ENCODE measurements at places on chromosomes 11 and 22.

- no peak for DNase-seq
Measured at GRCh38 chr22:25777870-25778269, 35.9 kb downstream of the MYO18B start.

DNA sequence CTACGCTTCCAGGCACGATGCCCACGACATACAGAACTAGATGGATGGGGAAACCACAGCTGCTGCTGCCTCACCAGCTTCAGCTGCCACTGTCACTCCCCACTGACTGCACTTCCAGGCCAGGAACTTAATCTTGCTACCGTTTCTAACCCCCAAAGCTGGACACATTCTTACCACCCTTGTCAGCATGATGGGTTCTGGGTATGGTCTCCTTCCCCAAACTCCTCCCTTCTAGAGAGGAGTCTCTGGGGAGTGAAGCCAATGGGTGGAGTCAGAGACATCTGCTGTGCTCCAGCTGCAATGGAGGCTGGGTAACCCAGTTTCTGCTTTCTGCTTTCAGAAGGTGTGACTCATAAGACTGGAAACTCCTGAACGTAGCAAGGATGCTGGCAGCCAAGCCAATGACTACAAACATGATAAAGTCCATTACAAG lies 87.0 kb upstream of the THY1 start:
- DNase-seq, result no peak

DNA sequence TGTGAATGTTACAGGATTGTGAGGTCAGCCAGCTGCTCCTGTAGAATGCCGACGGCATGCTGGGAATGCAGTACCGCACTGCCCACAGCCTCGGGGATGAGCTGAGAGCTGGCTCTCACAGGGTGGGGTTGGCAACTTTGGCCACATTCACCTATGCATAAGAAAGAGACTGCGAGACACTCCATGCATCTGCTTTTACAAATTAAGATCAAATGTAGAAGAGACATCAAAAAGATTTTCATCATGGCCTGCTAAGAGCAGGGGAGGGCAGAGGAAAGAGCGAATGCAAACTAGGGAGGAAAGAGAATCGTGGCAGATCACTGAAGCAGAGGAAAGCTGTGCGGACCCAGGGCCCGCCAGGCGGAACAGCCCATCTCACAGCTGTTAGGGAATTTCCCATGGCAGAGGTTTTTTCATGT lies 49.8 kb upstream of the SPATA19 start:
- no peak for DNase-seq

DNA sequence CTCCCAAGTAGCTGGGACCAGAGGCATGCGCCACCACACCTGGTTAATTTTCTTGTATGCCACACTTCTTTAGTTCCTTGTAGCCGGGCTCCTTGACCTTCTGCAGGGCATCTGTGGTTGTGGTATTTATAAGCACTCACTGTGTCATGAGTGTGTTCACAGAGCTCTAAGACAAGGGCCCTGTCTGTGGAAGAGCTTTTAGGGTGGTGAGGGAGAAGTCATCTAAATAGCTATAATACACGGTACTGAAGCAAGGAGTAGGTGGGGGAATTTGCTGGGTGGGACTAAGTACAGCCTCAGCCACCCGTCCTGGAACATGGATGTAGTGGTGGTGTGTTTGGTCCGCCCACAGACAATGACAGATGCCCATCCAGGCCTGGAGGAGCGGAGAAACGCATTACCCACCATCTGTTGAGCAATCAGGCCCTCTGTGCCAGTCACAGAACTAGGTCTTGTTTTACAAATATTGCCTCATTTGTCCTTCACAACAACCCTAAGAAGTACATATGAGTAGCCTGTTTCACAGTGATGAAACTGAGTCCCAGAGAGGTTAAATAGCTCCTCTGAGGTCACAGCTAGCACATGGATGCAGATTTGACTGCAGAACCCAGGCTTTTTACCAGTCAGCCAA lies 10.1 kb downstream of the ACO2 start:
- DNase-seq, result no peak

GRCh38 chr11:130554241-130555055 lies 106.0 kb downstream of the ADAMTS15 start:
- no peak for DNase-seq

GRCh38 chr11:77568916-77569675 lies 20.7 kb upstream of the AQP11 start:
- no peak for DNase-seq

GRCh38 chr11:113773092-113773415 lies 438 bp downstream of the ZW10 start:
- DNase-seq, result no peak

- DNase-seq, result no peak
Measured at GRCh38 chr11:27055065-27055682, 14.6 kb downstream of the BBOX1 start.

DNA sequence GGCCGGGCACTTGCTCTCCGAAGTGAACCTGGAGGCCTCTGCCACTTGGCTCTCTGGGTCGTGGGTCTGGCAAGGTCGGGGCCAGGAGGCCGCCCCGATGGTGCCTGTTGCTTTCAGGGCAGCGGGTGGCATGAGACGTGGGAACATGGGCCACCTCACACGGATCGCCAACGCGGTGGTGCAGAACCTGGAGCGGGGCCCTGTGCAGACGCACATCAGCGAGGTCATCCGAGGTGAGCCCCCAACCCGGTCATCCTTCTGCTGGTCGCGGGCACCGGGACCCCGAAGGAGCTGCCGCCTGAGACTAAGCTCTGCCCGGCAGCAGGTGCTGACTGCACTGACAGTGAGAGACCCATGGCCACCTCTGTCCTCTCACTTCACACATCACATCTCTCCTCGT lies 40.0 kb downstream of the SBF1 start:
- no peak for DNase-seq

DNA sequence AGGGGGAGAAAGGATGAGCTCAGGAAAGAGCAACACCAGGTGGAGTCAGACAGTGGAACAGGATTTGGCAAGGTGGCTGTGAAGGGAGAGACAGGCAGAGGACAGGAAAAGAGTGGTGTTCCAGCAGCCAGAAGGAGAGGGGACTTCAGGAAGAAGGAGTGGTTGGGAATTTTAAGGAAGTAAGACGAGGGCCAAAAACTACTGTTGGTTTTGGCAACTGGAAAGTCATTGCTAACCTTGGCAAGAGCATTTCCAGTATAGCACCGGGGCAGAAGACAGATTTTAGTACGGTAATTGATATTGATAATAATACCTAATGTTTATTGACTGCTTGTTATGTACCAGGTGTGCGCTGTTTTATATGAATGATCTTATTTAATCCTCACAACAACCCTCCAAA lies 15.4 kb upstream of the DDX6 start:
- DNase-seq, result no peak

DNA sequence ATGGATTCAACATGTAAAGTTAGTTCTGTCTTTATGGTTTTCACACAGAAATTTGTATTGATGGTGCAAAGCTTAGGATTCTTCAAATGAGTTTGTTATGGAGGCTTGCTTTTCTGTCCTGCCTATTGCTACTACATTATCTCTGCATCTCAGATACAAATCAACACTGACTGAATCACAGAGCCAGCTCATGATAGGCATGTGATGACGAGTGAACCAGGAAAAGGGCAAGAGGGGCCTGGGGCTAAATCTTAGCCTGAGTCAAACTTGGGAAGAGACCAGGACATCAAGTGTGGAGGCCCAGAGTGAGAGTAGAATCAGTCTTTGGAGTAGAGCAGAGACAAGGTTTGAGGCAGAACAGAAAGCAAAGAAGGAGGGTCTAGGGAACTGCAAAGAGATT lies 107.1 kb upstream of the CD44 start:
- no peak for DNase-seq

- DNase-seq, result no peak
Measured at GRCh38 chr11:19777039-19777376, 64.4 kb downstream of the NAV2 start.

DNA sequence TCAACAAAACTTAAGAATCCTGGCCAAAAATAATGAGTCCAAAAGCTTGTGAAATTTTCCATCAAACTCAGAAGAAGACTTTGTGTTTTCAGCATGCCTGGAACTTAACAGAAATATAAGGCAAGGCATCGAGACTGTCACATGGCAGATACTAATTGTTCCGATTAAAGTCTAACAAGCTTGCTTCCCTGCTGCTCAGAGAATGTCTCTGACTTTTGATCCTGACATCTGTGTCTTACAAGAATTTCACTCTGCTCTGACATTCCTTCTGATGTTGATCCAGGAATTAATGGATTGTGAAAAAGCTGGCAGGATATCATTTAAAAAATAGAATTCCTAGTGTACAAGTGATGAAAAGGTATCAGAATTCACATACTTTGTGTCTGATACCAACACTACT lies 170.2 kb downstream of the DCDC1 start:
- DNase-seq, result no peak

DNA sequence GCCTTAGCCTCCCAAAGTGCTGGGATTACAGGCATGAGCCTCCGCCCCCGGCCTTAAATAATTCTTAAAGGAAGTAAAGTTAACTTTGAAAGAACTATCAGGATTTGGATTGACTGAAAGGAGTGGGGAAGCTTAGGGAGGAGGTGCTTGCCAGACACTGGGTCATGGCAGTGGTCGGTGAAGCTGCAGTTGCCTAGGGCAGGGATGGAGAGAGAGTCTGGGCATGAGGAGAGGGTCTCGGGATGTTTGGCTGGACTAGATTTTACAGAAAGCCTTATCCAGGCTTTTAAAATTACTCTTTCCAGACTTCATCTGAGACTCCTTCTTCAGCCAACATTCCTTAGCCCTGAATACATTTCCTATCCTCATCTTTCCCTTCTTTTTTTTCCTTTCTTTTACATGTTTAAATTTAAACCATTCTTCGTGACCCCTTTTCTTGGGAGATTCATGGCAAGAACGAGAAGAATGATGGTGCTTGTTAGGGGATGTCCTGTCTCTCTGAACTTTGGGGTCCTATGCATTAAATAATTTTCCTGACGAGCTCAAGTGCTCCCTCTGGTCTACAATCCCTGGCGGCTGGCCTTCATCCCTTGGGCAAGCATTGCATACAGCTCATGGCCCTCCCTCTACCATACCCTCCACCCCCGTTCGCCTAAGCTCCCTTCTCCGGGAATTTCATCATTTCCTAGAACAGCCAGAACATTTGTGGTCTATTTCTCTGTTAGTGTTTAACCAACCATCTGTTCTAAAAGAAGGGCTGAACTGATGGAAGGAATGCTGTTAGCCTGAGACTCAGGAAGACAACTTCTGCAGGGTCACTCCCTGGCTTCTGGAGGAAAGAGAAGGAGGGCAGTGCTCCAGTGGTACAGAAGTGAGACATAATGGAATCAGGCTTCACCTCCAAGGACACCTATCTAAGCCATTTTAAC lies at the start of gene NNMT:
TSS of gene NNMT (plus strand) at position 724 of the 929 bp plus-strand sequence. CDS start at position 882, 158 bp downstream.
- DNase-seq, result no peak

- no peak for DNase-seq
Measured at GRCh38 chr11:104061853-104062521, 25.5 kb downstream of the DDI1 start.

DNA sequence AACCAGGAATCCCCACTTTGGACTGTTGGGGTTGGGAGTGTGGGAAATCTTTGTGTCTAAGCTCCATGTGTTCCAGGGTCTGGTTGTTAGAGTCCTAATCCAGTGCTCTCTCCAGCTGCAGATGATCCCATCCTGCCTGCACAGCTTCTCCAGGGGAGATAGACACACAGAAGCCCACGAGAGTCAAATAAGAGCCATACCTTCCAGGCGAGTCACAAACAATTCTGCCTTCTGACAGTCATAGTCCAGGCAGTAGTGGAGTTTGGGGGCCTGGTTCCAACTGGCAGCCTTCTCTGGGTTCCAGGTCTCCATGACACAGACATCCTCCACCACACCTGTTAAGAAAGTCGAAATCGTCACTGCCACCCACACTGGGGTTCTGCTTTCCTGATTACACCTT lies 32.1 kb downstream of the SYT13 start:
- no peak for DNase-seq

DNA sequence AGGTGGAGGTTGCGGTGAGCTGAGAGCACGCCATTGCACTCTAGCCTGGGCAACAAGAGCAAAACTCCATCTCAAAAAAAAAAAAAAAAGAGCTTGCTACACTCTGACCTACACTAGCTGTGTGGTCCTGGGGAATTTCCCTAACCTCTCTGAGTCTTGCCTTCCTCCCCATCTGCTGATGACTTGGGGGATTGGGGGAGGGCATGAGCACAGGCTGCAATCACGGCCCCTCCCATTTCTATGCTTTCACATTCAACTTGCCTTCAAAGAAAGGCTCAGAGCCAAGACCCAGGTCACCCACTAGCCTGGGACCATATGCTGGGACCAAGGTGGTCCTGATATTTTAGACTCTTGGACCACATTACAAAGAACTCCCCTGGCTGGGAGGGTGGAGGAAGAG lies 39.8 kb upstream of the TEF start:
- no peak for DNase-seq

DNA sequence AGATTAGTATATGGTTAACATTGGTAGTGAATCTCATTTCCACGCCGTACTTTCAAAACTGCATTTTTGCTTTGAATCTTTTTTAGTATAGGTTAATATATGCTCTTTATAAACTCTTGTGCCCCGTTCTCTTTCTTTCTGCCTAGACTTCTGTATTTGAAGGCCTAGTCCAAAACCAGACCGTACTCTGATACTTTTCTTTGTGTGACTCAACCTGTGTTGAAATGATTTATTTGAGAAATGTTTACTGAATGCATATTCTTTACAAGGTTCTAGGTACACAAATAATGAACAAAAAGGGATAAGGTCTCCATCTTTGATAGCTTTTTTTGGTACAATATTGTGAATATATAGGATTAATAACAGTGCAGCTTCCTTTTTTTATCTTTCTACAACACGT lies 68.3 kb downstream of the HIPK3 start:
- DNase-seq, result no peak

- no peak for DNase-seq
Measured at GRCh38 chr11:82041764-82042163, 691.9 kb downstream of the FAM181B start.

DNA sequence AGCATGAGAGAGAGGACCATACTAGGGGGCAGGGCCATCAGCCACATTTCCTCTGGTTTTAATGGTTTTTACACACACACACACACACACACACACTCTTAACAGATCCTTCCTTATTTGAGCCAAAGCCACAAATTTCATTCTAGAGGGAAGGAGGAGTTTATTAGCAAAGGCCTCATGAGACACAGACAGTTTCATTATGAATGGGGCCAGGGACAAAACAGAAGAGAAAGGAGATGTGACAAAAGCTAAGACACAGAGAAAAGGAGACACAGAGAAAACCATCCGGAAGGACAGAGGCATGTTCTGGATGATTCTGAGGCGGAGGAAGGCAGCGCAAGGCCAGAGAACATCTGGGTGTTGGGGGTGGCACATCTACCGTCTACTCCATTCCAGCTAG lies 32.2 kb upstream of the ARFGAP3 start:
- DNase-seq, result no peak

- DNase-seq, result no peak
Measured at GRCh38 chr11:102254047-102254446, 63.2 kb upstream of the BIRC3 start.

All from stimulated activated CD8-positive, alpha-beta memory T cell treated with anti-CD3 and anti-CD28 coated beads, Interleukin-7, amount 100 ng/mL, for 48 hours (primary cell).